SK-MEL-5 (cell line): ENCODE measurements at places on chromosomes 13 and 19. TPM values are rescaled to one million over a fixed set of nuclear protein-coding genes. Genes with fewer than 3 reads are reported as not detected.

DNA sequence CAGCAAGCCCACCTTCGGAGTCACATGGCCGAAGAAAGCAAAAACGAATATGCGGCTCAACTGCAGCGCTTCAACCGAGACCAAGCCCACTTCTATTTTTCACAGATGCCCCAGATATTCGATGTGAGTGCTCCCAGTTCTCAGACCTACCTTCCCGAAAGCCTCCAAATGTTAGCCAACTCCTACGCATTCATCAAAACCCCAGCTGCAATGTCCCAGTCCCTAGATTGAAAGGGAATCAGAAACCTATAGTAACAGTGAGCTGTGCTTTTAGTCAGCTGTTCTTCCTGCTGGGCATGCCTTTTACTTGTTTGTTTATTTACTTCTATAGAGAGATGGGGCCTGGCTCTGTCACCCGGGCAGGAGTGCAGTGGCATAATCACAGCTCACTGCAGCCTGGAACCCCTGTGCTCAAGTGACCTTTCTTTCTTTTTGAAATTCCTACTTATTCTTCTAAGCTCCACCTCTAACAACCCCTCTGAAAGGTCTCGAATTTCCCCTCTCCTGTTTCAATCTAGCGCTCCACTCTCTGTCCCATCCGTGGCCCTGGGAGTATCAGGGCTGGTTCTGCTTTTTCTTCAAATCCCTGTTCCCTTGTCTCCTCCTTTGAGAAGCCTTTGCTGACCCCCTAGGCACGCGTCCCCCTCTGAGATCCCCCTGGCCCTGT, 4.4 kb downstream of the TRIP10 start:
- no peak for DNase-seq

The ZNF227 gene
- total RNA-seq = 16.2 and 16.7 TPM in 2 replicates

GRCh38 chr13:19782049-19782726, 557 bp downstream of the PSPC1 start:
- peak; percentile 16 for DNase-seq

The TMEM145 gene
- total RNA-seq = 0.51 and 0.98 TPM in 2 replicates

The CADM4 gene
- 13.1 and 13.2 TPM in 2 replicates for total RNA-seq

DNA sequence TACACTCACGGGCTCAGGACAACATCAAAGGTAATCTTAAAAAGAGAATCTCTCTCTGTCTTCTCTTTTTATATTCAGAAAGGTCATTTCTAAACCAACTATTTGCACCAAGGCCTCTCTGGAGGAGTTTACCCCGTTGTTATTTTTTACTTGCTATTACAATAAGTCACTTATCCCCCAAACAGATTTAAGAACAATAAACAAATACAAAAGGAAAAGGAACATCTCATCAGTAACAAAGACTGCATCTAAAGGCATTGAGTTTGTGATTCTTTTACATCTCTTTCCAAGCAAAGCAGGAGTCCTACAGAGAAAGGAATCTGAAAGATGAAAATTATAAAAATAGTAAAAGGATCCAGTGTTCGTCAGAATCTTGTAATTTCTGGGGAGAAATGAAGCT, 75.4 kb downstream of the GGACT start:
- no peak for DNase-seq

The FBN3 gene
- total RNA-seq = not detected in 2 replicates
